Muscle of leg (tissue), 16 donors: ENCODE measurements at places on chromosomes 12 and 14. TPM values are rescaled to one million over a fixed set of nuclear protein-coding genes. Genes with fewer than 3 reads are reported as not detected.

The NEK9 gene
- 34.4 TPM for total RNA-seq

The CLEC9A gene
- total RNA-seq, result 0.18 TPM

The CISTR gene
- not detected for total RNA-seq

The KLHL33 gene
- 1.1 TPM for total RNA-seq

The STYK1 gene
- not detected for total RNA-seq

- no peak for DNase-seq
Observed at GRCh38 chr14:95137164-95137803, 20.0 kb downstream of the DICER1 start.

- DNase-seq, result peak; percentile 80
Observed at GRCh38 chr14:54568821-54569595, 2.1 kb downstream of the SAMD4A start.

DNA sequence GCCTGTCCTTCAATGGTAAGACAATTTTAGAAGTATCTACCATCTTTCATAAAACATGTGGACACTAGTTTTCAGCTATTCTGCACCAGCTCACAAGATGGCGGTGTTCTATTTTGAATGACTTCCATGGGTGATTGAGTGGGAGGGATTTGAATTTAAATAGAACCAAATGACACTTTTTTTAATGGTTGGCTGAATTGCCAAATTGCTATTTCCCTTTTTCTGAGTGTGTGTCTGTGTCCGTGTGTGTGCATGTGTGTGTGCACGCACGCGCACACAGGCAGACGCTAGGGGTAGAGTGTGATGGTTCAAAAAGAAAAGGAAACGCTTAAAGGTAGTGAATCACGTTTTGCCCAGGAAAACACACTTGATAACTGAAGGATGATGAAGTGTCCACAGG lies 362.6 kb downstream of the DAD1 start:
- peak; percentile 50 for DNase-seq

DNA sequence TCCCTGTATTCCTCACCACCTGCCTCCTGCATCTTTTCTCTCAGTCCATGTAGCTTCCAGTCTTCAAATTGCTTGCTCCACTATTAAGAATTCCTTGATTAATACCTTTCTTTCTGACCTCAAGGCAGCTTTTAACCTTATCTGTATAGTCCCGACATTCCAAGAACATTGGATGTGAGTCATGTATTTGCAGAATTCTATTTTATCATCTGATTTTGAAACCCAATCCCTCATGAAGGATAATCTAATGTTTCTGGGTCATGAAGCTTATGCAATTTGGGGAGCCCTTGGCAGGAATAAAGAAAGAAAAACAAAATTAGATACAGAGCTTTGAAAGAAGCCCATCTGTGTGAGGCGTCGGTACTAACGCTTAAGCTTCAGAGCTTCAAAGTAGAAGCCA lies 63.4 kb upstream of the CCND2 start:
- DNase-seq, result no peak

DNA sequence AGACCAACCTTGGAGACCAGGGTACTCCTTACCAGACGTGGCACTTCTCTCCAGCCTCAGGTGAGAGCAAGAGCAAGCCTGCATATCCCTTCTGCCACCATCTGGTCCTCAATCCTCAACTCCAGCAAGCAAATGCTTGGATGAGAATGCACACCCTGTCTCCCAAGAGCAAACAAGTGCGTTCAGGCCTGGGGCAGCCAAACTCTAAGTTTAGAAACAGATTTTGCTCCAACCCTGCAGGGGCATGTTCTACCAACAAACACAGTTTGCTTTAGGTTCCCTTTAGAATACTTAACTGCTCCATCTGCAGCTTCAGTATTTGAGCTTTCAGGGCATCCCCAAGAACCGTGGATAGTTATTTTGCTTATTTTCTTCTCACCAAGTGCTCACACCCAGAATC lies 55.9 kb upstream of the FICD start:
- no peak for DNase-seq

- no peak for DNase-seq
Observed at GRCh38 chr14:49923881-49924280, 31.0 kb downstream of the ARF6 start.

DNA sequence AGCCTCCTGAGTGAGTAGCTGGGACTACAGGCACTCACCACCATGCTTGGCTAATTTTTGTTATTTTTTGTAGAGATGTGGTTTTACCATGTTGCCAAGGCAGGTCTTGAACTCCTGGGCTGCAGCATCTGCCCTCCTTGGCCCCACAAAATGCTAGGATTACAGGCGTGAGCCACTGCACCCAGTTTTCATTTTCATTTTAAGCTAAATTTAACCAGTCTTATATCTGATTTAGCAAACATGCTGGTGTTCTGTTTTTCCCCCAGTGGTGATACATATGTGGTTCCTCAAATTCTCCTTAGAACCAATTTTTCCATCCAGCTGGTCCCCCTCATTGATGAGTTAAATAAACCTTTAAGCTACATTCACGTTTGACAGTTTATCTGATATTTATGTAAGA lies 43.8 kb upstream of the BICD1 start:
- no peak for DNase-seq

DNA sequence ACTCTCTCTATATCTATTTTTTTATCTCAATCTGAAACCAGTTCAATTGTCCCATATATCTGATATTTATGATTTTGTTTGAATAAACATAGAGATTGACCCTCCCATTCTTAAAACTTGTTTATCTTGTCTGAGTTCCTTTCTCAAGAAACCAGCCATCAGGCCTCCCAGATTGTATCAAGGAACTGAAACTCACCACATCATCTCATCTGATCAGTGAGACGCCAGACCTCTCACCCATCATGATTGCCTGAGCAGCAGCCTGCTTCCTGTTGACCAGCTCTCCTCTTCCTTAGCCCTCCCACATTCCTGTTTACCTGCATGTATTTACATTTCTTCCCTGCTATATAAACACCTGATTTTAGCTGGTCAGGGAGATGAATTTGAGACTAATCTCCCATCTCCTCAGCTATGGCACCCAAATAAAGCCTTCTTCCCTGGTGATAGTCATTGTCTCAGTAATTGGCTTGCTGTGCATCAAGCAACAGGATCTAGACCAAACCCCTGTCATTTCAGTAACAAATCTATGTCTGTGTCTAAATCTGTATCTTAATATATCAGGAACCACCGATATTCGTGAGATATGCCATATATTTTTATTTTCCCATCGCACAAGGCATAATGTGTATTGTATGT lies 323.6 kb downstream of the TMTC2 start:
- no peak for DNase-seq

- DNase-seq, result peak; percentile 79
Observed at GRCh38 chr14:69298131-69299071, 38.4 kb downstream of the GALNT16 start.

GRCh38 chr14:80425686-80426085 lies 214.4 kb upstream of the DIO2 start:
- DNase-seq, result no peak

DNA sequence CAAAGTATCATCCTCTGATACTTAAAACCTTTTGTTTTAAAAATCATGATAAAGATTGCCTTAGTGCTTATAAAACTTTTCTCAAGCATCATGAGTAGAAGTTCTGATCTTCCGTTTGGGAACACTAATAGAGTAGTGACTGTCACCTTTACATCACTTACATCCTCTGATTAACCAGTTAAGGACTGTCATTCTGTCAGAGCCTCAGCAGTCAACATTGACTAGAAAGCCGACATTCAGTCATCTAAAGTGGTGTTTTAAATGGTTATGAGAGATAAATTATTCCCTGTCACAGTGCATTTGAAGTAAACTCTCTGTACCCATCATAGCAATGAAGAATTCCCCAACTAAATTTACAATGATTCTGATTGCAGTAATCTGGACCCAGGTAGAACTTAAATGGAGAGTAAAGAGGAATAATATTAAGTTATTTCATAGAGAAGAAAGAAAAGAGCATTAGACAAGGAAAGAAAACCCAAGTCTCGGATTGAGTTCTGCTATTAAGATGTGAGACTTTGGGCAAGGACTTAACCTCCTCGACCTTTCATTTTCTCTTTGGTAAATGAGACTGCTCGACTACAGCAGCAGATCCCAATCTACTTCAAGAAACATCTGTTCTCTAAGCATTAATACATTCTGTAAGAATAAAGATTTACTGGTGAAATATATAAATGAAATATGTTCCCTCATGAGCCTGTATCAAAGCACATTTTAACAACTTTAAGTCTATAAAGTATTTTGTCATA lies 563.9 kb upstream of the LMO3 start:
- DNase-seq, result no peak

DNA sequence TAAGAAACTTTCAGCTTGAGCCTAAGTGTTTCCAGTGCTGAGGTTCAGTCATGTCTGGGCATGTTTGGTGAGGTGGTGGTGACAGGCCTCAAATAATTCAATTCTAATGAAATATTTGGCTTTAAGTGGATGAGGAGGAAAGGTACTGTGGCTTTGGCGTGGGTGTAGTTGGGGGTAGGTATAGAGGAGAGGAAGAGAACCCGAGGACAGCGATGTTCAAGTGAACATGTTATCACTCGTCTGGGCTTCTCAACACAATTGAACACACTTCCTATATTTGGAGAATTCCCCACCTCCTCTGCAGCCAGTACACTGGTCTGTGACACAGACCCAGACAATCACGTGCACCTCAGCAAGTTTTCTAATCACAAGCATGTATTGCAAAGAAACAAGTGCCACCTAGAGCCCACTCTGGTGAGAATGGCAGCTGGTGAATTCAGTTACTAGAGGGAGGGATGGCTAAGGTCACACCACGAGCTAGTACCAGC lies 53.0 kb downstream of the IFNG-AS1 start:
- DNase-seq, result no peak
